SJCRH30 (cell line): ENCODE measurements at places on chromosomes 2 and 18.
A peak's percentile ranks its signal among the peaks of the same experiment; 100 is the strongest.

DNA sequence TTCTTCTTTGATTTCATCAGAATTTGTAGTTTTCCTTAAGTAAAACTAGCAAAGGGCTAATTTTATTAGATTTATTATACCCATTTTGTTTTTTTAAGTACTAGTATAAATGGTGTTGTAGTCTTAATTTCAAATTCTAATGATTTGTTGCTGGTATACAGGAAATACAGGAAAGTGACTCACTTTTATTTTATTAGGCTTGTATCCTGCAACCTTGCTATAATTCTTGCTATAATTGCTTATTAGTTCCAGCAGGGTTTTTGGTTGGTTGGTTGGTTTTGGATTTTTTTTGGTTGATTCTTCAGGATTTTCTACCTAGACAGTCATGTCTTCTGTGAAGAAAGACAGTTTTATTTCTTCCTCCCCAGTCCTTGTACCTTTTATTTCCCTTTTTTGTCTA, 110.6 kb upstream of the IL1R2 start:
- DNase-seq: no peak

DNA sequence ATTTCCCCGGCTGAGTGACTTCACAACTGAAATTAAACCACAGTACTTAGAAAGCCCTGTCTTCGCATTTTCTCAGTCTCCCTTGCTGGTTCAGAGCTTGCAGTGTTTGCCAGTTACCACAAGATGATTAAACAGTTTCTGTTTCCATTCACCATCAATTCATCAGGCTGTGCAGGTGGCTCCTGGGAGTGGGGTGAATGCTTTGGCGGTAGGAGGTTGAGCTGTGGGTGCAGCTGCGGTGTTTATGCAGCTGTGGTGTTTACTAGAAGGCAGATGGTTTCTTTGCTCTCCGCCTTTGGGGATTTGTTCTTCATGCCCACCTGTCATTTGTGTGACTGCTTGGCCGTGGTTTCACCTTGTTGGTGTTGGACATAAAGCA, 16.1 kb downstream of the ACOXL start:
- DNase-seq: peak; percentile 65

DNA sequence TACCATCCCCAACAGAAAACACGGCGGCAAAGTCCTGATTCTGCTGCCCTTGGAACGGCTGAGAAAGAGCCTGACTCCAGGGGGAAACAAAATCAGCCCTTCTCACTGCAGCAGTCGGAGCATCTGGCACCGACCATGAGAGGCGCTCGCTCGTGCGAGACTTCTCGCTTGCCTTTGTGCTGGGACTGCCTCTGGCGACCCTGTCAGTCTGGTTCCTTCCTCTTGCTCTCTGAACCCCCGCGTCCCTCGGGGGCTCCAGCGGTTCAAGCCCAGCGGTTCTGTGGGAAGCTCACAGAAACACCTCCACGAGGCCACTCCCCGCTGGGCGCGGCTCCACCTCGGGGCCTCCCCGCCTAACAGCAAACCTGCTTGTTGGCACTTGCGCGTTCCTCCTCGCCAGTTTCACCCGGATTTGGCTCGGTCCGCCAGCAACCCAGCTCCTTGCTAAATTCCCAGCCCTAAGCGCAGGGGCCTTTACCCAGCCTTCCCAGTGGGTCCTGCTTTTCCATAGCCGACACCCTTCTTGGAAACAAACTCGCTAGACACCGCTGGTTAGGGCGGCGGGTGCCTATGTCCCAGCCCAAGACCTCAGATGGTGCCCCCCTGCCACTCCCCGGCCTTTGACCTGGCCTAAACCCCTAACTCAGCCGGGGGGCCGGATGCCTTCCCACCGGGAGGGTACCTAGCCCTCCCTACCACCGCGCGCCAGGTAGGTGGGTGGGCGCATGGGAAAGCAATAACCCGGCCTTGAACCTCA, 2.2 kb downstream of the RND3 start:
- peak; percentile 71 for DNase-seq

- peak; percentile 43 for DNase-seq
Measured at GRCh38 chr2:134120406-134120732, 133.5 kb upstream of the MGAT5 start.
